Hematopoietic multipotent progenitor cell (in vitro differentiated cells): ENCODE measurements at places on chromosomes 12 and 14. TPM values are rescaled to one million over a fixed set of nuclear protein-coding genes. Genes with fewer than 3 reads are reported as not detected.

The TSPAN11 gene
- total RNA-seq: not detected

GRCh38 chr12:50425589-50426258 is 25.0 kb downstream of the LARP4 start:
- no peak for DNase-seq

DNA sequence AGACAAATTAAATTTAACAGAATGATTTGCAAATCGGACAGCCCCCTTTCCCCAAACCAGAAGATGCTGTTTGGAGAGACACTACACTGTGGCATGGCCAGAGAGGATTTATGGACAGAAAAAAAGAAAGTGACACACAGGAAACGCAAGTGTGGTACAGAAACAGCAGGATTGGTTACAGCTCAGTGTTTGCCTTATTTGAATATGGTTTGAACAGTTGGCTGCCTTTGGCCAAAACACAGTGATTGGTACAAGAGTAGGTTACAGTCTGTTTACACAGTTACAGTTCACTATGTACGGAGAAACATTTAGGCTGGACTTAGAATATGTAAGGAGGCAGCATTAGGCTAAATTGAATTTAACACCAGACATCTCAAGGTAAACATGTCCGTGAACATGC is 335.3 kb downstream of the NPAS3 start:
- DNase-seq: no peak

- no peak for DNase-seq
These were observed 18.3 kb downstream of the PXN start for GRCh38 chr12:120247183-120247582.

GRCh38 chr12:14417715-14418114 is 52.2 kb downstream of the ATF7IP start:
- DNase-seq: peak; percentile 77
